ENCODE measurements at places on chromosomes 1 and 21.

- peak; percentile 86 for DNase-seq
Observed at GRCh38 chr1:32351399-32352238, 10.7 kb downstream of the FAM229A start.

- DNase-seq = no peak
Observed at GRCh38 chr21:34116569-34116968, 43.2 kb downstream of the MRPS6 start.

GRCh38 chr21:41241341-41241740 lies 73.4 kb downstream of the BACE2 start:
- DNase-seq = no peak

DNA sequence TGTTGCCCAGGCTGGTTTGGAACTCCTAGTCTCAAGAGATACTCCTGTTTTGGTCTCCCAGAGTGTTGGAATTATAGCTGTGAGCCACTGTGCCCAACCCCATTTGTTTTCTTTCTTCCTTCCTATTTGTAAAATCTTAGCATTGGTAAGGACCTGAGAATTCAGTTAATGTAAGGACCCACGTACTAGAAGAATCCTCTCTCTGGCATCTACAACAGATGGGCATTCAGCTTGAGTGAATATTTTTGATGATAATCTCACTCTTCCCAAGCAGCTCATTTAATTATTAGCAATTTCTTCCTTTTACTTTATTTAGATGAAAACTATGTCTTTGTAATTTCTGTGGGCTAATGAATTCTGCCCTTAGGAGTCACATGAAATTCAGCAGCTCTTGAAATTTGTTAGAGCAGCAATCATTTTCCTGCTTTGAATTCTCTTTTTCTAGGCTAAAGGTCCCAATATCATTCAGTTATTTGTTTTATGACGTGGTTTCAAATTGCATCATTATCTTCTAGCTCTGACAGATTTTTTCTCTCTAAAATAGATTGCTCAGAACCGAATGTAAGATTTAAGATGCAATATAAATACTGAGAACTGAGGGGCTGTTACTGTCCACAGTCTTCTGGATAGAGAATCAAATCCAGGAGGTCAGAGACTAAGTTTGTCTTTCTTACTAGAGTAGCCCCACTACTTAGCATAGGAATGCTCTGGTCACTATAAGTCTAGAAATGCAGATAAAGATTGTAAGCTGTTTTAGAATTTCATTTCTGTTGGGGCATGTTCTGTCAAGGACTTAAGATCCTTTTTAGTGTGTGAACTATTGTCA lies 59.4 kb downstream of the EPB41 start:
- no peak for DNase-seq

DNA sequence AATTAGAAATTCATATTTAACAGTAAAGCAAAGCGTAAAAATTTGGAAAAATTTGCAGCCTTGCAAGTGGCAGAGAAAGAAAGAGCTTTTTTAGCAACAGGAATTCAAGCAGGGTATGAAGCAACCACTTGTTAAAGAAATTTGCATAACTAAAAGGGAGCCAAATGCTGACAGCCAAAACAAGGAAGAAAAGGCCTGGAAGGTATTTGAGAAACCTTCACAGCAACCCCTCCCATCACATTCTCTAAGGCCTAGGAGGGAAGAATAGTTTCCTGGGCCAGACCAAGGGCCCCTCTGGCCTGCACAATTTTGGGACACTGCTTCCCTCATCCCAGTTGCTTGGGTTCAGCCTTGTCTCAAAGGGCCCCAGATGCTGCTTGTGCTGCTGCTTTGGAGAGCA lies 672.4 kb upstream of the TMPRSS15 start:
- DNase-seq = no peak

- DNase-seq = no peak
Observed at GRCh38 chr1:223374064-223374610, 10.2 kb upstream of the SUSD4 start.

GRCh38 chr1:109846162-109846561 lies 64.5 kb upstream of the CSF1 start:
- no peak for DNase-seq

DNA sequence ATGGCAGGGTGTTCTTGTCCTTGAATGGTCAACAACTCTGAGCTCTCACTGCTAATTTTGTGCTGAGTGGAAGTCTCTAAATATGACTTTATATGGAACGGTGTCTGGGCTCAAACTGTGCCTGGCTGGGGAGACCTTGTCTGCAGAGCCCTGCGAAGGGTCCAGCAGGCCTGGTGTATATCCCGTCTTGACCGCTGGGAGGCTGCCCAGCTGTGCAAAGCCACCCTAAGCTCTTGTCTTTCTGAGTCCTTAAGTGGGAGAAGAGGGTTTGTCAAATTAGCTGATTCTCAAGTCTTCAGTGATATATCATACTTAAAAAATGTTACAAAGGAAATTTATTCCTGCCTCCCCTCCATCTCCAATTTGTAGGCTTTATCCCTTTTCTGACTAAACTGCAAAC lies 198.7 kb downstream of the KCNJ6 start:
- DNase-seq = no peak

- no peak for DNase-seq
Observed at GRCh38 chr21:44352253-44352860, 1.1 kb upstream of the TRPM2 start.

DNA sequence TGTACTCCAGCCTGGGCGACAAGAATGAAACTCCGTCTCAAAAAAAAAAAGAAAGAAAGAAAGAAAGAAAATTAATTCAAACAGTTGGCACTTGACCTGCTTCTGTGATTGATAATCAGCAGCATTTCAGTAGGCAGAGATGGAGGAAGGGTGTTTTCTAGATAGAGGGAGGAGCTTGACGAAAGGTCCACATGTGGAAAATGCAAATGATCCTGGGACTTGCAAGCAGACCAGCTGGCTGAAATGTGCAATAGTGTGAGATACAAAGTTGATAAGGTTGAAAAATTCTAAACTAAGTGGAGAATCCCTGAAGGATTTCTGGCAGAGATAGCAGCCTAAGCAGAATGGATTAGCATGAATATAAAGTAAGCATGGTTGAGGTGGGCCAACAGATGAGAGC lies 4.2 kb downstream of the ELAPOR1 start:
- DNase-seq = no peak

GRCh38 chr21:40835184-40835694 lies 11.7 kb downstream of the DSCAM start:
- DNase-seq = no peak

- no peak for DNase-seq
Observed at GRCh38 chr1:3014443-3015268, 6.6 kb upstream of the ACTRT2 start.

DNA sequence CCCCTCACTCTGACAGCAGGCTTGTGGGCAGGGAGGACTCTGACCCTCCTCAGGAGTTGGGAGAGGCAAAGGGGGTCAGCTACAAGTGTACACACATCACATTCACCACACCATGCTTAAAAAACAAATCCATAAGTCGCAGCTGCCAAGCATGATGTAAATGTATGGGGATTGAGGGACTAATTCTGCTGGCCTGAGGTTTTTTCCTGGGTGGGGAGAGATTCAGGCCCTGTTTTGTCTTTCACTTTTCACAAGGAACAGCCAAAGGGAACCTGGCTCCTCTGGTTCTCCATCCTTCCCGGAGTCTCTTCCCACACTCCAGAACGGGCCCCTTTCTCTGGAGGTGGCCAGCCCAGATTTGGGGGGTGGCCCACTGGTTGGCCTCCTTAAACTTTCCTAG lies 1.3 kb upstream of the MTARC2 start:
- no peak for DNase-seq

DNA sequence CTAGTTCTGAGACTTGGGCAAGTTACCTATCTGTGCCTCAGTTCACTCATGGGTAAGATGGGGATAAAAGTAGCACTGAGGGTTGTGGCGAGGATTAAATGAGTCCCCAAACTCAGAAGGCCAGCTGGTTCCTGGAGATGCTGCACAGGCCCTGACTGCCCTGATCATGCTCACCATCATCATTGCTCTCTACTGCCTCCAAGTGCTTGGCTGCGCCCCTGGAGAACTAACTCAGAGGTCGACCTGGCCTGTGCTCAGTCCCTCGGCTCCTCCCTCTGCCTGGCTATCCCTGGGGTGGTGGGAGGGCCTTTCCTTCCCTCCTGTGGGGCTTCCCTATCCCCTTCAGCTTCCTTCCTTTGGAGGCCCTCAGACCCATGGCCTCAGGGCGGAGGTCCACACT lies 5.6 kb downstream of the SLC5A9 start:
- DNase-seq = no peak

- no peak for DNase-seq
Observed at GRCh38 chr1:9618909-9619679, 30.4 kb downstream of the TMEM201 start.

- DNase-seq = no peak
Observed at GRCh38 chr1:29584776-29585175, 348.5 kb downstream of the PTPRU start.

- no peak for DNase-seq
Observed at GRCh38 chr1:224637936-224638335, 21.8 kb downstream of the CNIH3 start.

GRCh38 chr1:30748699-30749401 lies 8.7 kb downstream of the LAPTM5 start:
- DNase-seq = no peak

DNA sequence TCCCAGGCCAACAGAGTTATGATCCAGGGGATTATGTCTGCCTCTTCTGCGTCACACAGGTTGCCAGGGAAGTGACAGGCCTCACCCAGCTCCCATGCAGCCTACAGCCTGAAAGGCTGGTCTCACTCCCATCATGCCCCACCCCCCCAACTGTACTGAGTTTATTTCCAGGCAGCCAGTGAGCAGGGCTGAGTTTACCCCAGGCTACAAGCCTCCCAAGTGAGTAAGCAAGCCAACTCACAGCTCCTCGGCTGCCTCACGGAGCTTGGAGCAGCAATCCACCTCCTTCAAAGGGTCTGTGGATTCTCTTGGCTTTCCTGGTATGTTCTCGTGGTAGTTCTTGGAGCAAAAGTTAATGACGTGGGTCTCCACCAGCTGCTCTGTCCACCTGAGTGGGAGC lies 1147.6 kb upstream of the ADGRL4 start:
- DNase-seq = no peak

DNA sequence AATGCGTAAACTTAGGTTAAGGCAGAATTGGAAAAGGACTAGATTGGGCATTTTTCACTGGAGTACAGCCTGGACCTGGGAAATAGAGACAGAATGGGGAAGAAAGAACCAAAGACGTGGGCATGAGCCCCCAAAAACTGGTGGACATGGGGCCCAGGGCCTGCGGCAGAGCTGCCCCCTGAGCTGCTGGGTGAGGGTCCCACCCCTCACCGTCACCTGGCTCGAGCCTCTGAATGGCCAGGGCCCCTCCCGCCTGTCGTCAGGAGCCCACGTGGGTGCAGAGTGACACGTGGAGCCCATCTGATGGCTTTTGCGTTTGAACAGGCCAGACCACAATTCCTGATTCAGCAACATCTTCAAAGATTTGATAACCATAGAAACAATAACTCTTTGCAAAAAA lies 360.9 kb upstream of the VAMP3 start:
- DNase-seq = no peak

- DNase-seq = no peak
Observed at GRCh38 chr1:207883104-207883651, 27.7 kb downstream of the CD34 start.

- no peak for DNase-seq
Observed at GRCh38 chr1:224496826-224497225, 62.2 kb upstream of the WDR26 start.

DNA sequence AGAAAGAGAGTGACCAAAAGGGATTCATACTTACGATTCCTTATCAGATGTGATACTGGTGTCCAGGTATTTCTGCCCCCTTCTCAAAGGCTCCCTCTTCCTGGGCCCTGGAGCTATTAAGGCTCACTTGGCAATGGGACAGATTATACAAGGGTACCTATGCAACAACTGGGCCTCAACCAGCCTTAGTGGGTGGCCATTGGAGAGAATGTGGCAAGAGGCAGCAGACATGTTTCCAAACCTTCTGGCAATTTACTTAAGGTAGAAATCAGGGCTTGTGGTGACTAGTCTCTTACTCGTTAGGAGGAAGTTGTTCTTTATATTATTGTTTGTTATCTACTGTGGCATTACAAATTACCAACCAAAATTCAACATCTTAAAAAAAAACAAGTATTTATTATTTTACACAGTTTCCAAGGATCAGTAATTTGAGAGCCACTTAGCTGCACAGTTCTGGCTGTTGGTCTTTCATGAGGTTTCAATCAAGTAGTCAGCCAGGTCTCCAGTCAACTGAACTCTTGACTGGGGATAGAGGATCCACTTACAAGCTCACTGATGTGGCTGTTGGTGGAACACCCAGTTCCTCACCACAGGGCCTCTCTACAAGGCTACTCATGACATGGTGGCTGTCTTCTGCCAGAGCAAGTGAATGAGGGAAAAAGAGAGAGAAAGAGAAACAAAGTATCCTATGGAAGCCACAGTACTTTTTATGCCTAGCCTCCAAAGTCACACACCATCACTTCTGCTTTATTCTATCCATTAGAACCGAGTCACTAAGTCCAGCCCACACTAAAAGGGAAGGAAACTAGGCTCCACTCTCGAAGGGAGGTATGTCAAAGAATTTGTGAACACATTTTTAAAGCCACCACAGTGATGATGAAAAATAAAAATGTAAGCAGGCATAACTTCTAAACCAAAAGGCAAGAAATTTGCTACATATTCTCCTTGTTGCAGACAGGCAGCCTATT lies 10.7 kb downstream of the ZNF648 start:
- no peak for DNase-seq

- DNase-seq = no peak
Observed at GRCh38 chr21:41827951-41828883, 50.9 kb downstream of the PRDM15 start.

GRCh38 chr1:35797380-35797779 lies 10.4 kb upstream of the AGO4 start:
- DNase-seq = no peak
